PC-3 (cell line): ENCODE measurements at places on chromosomes 1 and 21. TPM values are rescaled to one million over a fixed set of nuclear protein-coding genes. Genes with fewer than 3 reads are reported as not detected.

- H3K4me1 ChIP-seq = no peaks in the 10 kb centered on the region
- DNase-seq = no peak
These were observed 12.3 kb downstream of the ERO1B start for GRCh38 chr1:236269439-236269838.

The PADI4 gene
- total RNA-seq = 0.04 and 0.92 TPM in 2 replicates

DNA sequence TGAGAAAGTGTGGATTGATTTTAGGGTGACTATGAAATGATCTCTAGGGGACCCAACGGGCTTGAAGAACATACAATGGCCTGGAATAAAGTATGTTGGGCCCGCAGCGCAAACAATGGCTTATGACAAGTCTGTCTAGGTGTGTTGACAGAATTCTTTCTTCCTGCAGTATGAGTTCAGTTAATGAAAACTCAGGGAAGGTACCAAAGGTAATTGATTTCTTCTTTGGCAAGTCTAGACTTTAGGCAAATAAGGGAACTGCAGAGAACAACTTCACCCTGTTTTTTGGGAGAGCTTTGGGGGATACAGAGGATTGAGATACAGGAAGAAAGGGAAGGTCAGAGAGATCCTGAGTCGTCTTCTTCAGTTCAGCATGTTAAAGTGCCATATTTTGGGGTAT lies 7.8 kb upstream of the FMO2 start:
- H3K27ac ChIP-seq = no peak overlapping the region
- H3K4me1 ChIP-seq = no peaks in the 10 kb centered on the region
- no peaks in the 10 kb centered on the region for H3K36me3 ChIP-seq
- no peak for DNase-seq

The S100B gene
- total RNA-seq = not detected in 2 replicates

The LTN1 gene
- 16.4 and 21.0 TPM in 2 replicates for total RNA-seq

DNA sequence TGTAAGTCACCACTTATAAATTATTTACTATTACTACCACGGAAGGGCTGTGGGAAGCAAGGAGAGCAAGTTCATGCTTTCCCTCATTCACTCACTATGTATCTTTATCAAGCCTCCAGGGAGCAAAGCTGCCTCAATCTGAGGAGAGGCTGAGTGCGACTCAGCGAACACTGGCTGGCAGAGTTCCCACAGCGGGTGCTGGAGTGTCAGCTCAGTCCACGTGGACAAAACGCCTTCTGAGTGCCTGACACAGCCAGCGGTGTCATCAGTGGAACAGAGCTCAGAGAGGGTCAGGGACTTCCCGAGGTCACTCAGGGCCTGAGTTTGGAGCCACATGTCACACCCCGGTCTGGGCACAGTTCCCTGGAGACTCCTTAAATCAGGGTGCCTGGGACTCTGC lies 16.9 kb downstream of the MATN1 start:
- H3K36me3 ChIP-seq = no peaks in the 10 kb centered on the region
- DNase-seq = peak; percentile 15
- H3K4me3 ChIP-seq = no peak overlapping the region
- H3K4me1 ChIP-seq = no peaks in the 10 kb centered on the region
- no peak overlapping the region for H3K27ac ChIP-seq

DNA sequence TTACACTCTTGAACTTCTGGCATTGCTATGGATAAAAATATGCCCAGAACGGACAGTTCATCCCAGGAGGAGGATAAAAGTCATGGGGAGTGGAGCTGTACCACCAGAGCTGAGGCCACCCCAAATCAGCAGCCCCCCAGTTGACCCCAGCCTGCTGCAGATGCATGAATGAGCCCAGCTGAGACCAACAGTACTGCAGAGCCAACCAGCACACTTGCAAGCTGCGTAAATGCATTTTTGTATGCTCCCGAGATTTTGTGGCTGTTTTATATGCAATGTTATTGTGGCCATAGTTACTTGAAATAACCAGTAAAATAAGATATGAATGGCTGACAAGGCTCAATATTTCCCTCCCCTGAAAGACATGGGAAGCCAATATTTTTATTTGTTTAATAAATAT lies 264.6 kb downstream of the DUSP10 start:
- H3K27ac ChIP-seq = peak overlapping the region; percentile 53
- H3K27me3 ChIP-seq = no peaks in the 10 kb centered on the region

DNA sequence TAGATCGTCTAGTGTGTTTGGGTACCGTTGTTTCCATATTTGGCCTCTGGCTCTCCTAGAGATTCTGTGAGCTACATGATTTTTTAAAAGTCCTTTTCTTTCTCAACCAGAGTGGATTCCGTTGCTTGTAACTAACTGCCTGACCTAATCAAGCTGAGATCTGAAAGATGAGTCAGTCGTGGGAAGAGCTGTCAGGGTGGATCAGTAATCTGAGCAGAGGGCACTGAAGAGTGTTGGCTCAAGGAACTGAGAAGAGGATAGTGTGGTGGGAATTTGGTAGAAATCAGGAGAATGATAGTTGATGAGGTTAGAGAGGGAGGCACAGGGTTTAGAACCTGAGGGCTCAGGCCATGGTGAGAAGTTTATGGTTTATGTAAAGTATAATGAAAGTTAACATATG lies 52.2 kb downstream of the TRAF5 start:
- no peak overlapping the region for H3K4me3 ChIP-seq
- H3K27ac ChIP-seq = no peak overlapping the region
- H3K36me3 ChIP-seq = no peaks in the 10 kb centered on the region

GRCh38 chr21:15604413-15604812 lies 125.4 kb upstream of the USP25 start:
- no peak overlapping the region for H3K4me3 ChIP-seq
- peak; percentile 92 for DNase-seq
- peaks cover 15% of the 10 kb centered on the region for H3K4me1 ChIP-seq

The SLC25A33 gene
- total RNA-seq = 11.8 and 14.5 TPM in 2 replicates

The FLG2 gene
- not detected in 2 replicates for total RNA-seq

The RAP1GAP gene
- total RNA-seq = 12.1 and 12.3 TPM in 2 replicates

GRCh38 chr1:210293171-210293607 lies 35.5 kb upstream of the HHAT start:
- no peak overlapping the region for H3K27ac ChIP-seq
- H3K36me3 ChIP-seq = no peaks in the 10 kb centered on the region
- H3K4me3 ChIP-seq = no peak overlapping the region
- H3K4me1 ChIP-seq = peaks cover 12% of the 10 kb centered on the region

DNA sequence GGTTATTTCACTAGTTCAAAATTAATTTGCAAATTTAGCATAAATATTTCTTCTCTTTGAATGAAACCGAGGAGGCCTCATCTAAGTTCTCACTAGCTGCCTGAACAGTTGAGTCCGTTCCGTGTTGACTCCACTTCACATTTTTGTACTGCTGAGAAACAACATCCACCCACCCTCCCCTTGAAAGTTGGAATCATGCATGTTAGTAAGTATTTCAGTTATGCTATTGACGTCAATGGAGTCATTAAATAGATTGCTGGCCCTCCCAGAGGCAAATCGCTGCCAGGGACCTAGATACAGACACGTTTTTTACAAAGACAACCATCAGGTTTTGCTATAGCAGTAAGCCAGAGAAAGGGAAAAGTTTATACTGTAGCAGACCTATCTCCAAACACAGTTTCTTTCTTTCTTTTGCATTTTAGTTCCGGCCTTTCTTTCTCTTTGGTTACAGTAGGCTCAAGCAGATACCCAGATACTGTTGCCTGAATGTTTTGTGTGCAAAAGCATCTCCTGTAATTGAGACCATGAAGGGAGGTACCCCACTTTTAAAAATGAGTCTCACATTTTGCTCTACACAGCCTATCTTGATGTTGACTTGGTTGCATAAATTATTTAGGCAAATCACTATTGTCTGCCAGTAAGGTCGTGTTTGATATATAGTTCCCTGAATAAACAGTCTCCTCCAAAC lies 262.6 kb upstream of the SGIP1 start:
- peak overlapping the region; percentile 24; the same call in 1 of the 2 replicates for H3K4me3 ChIP-seq

GRCh38 chr1:31183927-31184554 lies 55.6 kb downstream of the NKAIN1 start:
- H3K27ac ChIP-seq = no peak overlapping the region
- DNase-seq = peak; percentile 66
- no peak overlapping the region for H3K4me3 ChIP-seq
- H3K36me3 ChIP-seq = no peaks in the 10 kb centered on the region

DNA sequence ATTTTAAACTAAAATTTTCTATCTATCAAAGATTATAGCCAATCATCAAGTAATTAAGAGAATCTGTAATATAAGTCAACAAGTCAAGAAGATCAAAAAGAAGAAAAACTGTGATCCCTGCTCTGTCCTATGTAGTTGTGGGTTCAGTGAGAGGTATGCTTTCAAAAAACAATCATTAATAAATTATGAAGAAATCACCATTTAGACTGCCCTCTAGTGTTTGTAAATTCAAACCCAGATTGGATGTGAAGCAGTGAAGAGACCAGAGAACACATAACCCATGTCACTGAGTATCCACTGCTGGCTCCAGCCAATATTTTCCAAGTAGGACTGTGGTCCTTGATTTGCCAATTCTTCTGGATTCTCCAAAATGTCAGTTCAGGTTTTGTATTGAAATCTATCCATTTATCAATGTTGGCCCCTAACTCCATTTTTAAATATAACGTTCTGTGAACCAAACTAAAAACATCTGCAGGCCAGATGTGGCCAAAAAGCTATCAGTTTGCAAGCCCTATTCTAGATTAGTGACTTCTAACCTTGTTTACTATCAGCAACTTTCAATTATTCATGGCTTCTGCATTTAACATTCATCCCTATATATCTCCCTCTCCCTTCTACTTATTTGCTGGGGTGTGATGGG lies 467.5 kb upstream of the CXADR start:
- H3K27ac ChIP-seq = no peak overlapping the region
- no peak overlapping the region for H3K4me3 ChIP-seq

The ETV3L gene
- not detected in 2 replicates for total RNA-seq

DNA sequence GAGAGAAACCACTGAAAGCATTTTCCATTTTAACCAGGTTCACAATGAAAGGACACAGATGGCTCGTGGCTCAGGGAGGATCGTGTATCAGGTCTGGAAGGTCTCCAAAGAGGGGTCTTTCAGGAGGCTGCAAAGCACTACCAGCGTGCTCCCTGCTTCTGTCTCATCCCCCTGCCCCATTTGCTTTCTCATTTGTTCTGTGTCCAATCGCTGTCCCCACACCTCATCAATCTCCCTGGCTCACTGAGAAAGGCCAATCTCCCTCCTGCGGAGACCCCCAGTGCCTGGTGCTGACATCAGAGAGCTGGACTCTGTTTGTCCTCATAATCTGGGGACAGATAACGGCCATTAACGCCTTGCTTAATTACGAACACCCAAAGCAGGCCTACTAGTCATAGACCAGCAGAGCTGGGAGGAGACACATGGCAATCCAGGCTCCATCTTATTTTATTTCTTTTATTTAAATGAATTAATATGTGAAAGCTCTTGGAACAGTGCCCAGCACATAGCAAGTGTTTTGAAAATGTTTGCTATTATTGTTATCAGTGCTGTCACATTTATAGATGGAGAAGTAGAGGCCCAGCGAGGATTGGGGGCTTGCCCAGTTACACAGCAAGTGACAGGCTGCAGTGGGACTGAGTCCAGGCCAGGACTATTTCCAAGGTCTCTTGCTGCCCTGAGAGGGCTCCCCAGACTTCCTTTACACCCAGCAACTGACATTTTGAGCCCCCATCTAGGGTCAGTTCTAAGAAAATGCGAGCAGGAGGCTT lies 341.0 kb upstream of the USP24 start:
- H3K4me3 ChIP-seq = no peak overlapping the region
- H3K27me3 ChIP-seq = no peaks in the 10 kb centered on the region
- DNase-seq = no peak
- H3K27ac ChIP-seq = no peak overlapping the region
- peaks cover 15% of the 10 kb centered on the region for H3K4me1 ChIP-seq
- no peaks in the 10 kb centered on the region for H3K36me3 ChIP-seq

DNA sequence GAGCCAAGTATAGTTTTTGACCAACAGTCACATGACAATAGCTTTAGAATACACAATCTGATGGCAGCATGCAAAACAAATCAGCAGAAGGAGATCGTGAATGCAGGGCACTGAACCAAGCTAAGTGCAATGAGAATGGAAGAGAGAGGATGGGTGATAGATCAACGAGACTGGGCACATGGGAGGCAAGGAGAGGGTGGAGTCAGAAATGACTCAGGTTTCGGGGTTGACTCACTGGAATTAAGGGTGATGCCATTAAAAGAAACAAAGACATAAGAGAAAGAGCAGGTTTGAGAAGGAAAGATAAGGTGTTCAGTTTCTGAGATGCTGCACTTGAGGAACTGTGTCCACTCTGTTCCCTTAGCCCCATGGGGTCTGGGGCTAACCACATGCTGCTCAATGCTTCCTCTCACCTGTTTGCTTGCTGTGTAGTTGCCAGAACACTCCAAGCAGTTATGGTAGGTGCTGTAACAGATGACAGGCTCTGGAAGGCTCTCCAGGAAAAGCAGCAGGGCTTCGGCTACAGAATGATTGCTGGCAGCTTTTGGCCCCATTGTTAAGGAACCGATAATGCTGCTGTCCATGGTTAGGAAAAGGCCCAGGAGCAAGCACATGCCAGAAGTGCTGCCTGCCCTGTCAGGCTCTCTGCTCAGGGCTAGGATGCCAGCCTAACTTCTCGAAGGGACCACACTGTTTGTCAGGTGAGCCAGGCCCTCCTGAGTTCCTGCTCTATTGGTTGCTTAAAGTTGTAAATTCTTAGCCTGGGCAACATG lies 6.1 kb upstream of the MTF1 start:
- peaks cover 5% of the 10 kb centered on the region; the same call in 1 of the 2 replicates for H3K36me3 ChIP-seq
- H3K27me3 ChIP-seq = no peaks in the 10 kb centered on the region
- H3K27ac ChIP-seq = peak overlapping the region; percentile 86
- DNase-seq = peak; percentile 73
- peaks cover 39% of the 10 kb centered on the region for H3K4me1 ChIP-seq
- no peak overlapping the region for H3K4me3 ChIP-seq

The TDRD10 gene
- total RNA-seq = not detected in 2 replicates

- no peak for DNase-seq
- H3K27ac ChIP-seq = peak overlapping the region; percentile 94
- no peak overlapping the region for H3K4me3 ChIP-seq
- peaks cover 41% of the 10 kb centered on the region for H3K4me1 ChIP-seq
- no peaks in the 10 kb centered on the region for H3K27me3 ChIP-seq
- no peaks in the 10 kb centered on the region for H3K36me3 ChIP-seq
These were observed 40.7 kb upstream of the BCAR3 start for GRCh38 chr1:93722081-93723031.

GRCh38 chr1:20867062-20867461 lies 80.0 kb upstream of the HP1BP3 start:
- DNase-seq = peak; percentile 37
- H3K4me3 ChIP-seq = no peak overlapping the region
- peaks cover 22% of the 10 kb centered on the region; the same call in 1 of the 2 replicates for H3K4me1 ChIP-seq
- H3K27me3 ChIP-seq = no peaks in the 10 kb centered on the region

DNA sequence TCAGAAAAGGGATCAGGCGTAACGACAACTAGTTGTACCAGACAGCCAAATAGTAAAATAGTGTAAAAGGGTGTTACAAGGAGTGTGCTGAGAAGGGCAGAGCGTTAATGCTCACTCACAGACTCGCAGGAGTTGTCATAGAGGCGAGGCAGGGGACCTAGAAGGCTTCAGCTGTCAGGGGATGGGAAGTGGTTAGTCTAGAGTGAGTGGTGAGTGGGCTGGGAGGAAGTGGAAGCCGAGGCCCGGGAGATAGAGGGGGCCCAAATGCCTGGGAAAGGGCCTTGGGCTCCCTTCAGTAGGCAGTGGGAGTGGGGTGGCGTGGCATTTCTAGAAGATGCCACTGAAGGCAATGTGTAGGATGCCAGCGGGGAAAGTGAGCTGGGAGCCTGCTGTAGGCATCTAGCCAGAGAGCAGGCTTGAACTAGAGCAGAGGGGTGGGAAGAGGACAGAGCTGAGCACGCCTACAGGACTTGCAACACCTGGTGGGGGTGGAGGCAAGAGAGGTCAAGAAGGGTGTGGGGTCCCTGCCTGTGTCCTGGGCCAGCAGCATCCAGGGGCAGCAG lies 10.3 kb downstream of the SLC6A17 start:
- H3K27ac ChIP-seq = no peak overlapping the region
- no peak overlapping the region for H3K4me3 ChIP-seq
- no peak for DNase-seq
- no peaks in the 10 kb centered on the region for H3K36me3 ChIP-seq
- peaks cover 65% of the 10 kb centered on the region for H3K27me3 ChIP-seq
- no peaks in the 10 kb centered on the region for H3K4me1 ChIP-seq
